ENCODE measurements at places on chromosomes 3 and 15.

DNA sequence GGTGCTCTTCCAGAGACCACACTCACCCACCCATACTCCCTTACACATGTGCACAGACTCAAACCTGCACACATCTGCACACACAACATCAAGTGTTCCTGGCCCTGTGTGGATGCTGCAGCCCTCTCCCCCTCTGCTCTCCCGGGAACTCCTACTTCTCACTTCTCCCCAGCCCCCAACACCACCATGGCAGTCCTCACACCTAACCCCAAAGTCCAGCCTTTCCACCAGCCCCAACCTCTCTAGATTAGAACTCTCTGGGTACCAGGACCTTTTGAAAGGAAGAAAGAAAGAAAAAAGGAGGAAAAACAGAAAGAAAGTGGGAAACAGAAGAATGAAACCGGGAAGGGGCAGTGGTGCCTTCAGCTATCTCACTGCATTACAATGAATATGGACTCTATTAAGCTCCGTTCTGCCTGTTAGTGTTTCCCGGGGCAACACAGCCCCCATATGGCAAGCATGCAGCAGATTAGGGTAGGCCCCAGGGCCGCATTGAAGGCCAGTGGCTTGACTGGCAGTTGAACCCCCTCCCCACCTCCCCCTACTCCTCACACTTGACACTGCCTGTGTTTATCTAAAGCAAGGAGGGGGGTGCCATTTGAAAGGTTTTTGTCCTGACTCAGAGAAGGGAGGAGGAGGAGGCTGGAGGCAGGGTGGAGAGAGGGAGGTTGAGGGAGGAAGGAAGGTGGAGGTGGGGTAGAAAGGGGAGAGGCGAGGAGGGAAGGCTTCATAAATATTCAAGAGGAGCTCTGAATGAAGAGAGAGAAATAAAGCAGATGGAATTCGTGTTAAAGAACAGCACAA is 30.1 kb downstream of the BOC start:
- no peak for DNase-seq

DNA sequence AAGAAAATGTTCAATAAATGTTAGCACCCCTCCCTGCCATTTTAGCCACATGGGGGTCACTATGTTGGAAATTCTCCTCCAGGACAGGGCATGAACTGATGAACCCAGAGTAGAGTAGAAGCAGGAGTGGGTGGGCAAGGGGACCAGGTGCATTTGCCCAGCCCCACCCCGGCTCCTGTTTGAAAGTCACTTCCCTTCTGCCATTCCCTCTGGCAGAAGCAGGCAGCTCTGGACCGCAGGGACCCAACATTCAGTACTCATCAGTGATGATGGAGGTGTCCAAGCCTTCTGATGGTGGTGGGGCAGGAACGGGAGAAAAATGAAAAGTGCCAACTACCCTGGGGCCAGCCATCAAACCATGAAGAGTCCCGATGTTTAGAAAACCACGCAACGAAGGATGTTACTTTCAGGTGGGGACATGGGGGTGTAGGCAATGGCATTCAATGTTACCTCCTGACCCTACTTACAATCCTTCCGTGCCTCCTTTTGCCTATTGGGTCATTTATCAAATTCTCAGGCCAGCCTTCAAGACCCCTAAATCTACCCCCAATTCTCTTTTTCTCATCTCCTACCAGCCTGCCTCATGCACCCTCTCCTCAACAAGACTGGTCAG is 17.2 kb downstream of the UBAP1L start:
- no peak for DNase-seq

DNA sequence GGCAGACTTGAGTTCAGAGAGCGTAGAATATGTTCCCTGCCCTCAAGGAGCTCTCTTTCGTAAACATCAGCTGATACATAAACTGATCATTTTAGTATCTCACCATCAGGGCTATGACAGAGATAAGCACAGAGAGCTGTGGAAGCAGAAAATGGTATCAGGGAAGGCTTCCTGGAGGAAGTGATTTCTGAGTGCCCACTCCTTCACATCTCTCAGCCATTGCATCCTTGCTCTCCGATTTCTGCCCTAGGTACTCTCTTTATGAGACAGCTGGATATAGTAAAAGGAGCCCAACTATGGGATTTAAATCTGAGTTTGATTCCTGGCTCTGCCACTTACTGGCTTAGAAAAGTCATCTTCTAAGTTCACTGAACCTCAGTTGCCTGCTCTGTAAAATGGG is 9.1 kb upstream of the AP2M1 start:
- DNase-seq = no peak

DNA sequence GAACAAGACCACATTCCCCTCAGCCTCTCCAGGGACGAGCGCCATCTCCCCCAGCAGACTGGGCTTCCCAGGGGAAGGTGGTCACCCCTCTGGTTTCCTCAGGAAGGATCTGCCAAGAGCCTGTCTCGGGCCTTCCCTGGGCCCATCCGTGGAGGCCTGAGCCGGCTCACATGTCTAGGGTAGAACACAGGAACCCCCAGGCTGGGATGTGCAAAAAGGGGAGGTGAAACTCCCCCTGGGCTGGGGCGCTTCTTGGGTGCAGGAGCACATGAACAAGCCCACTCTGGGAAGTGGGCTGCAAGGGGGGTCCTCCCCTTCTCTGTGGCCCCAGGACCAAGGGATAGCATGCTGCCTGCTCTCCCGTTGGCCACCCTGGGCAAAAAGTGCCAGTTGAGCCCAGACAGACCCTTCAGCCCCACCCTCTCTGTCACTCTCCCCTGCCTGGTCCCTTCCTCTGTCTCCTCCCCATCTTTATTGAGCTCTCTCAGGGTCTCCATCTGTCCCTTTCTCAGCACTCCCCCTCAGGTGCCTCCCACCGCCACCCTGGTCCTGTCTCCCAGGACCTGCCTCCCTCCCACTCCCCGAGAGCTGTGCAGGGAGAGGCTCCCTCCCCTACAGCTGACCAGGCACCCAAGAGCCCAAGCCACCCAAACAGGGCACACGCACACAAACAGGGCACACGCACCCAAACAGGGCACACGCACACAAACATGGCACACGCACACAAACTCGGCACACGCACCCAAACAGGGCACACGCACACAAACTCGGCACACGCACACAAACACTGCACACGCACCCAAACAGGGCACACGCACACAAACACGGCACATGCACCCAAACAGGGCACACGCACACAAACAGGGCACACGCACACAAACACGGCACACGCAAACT is 864 bp downstream of the SEMA3G start:
- no peak for DNase-seq

- no peak for DNase-seq
These were observed 32.9 kb downstream of the SPSB4 start for GRCh38 chr3:141083836-141084649.

- no peak for DNase-seq
These were observed 30.2 kb downstream of the BCL2L10 start for GRCh38 chr15:52082197-52083036.

GRCh38 chr3:195302431-195302830 is 31.5 kb upstream of the XXYLT1 start:
- no peak for DNase-seq

GRCh38 chr3:66255865-66256264 is 35.1 kb downstream of the SLC25A26 start:
- no peak for DNase-seq

DNA sequence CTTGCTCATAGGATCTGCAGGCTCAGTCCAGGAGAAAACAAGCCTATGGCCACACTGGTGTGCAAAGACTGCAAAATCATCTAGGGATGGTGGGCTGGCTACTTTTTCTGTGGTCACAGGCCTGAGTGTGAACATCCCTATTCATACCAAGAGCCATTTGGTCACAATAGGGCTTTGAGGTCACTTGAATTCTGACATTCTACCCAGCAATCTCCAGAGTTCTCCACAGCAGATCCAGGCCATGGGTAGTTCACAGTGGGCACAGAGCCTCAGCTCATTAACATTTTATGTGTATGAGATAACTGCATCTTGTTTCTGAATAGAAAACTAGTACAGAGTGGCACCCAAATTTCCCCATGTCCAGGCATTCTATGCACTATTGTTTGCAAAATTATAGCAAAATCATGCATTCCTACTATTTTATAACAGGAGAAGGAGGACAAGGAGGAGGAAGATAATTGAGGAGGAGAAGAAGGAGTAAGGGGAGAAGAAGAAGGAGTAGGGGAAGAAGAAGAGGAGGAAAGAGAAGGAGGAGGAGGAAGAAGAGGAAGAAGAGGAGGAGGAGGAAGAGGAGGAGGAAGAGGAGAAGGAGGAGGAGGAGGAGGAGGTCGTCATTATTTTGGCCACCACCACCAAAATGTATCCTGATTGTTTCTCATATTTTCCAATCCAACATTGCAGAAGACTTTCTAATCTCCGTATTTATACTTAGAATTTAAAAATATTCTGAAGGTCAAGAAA is 129.0 kb downstream of the SEMA6D start:
- no peak for DNase-seq

- DNase-seq = no peak
These were observed 27.7 kb downstream of the HLTF start for GRCh38 chr3:149058602-149059001.

DNA sequence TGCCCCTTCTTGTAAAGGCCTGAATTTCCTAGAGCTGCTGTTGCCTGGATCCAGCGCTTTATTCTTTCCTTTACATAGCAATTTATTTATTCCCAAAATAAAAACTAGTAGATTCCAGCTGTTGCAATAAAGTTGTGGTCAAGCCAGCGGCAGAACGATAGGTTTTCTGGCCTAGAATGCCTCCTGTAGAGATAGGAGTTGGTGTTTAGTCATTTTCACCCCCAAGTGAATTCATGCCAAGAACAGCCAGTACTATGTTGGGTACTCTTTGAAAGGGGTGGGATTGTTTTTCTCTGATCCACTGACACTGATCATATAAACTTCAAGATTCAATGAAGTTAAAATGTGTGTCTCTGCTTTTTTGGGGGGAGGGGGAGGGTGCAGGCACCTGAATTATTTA is 69.7 kb downstream of the KLHL25 start:
- DNase-seq = no peak

DNA sequence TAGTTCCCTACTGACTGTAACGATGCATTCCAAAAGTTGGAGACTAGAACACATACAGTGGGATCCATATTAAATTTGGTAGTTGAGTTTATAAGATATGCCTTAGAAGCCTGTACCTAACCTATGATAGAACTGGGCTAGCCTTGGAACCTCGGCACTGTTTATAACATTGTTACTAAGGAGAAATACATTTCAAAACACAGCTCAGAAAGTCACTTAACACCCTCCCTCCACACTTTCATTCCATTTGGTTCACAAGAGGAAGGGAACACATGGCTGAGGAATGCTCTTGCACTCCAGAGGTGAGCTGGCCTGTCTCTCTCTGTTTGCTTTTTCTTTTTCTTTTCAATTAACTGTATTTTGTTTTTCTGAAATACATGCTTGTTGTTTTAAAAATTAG is 48.7 kb upstream of the TSC22D2 start:
- no peak for DNase-seq

- no peak for DNase-seq
These were observed 31.4 kb upstream of the FAN1 start for GRCh38 chr15:30872341-30872748.

DNA sequence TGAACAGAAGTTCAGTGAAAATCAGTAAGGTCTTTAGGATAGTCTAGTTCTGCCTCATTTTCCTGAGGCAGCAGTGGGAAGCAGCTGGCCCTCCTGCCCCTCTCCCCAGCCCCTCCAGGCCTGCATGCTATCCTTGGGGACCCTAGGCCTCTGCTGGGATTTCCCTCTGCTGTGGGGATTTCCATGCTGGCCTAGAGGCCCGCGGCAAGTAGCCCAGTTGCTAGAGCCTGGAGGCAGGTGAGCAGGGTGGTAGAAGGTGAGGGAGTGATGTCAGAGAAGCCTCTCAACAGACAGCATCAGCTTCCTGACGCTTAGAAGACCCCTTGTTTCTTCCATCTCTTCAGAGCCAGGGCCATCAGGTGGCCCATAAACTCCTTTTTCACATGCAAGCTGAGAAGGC is 305.8 kb upstream of the THBS1 start:
- DNase-seq = no peak

- DNase-seq = peak; percentile 2
These were observed 48.9 kb downstream of the TGFBR2 start for GRCh38 chr3:30655187-30655812.

DNA sequence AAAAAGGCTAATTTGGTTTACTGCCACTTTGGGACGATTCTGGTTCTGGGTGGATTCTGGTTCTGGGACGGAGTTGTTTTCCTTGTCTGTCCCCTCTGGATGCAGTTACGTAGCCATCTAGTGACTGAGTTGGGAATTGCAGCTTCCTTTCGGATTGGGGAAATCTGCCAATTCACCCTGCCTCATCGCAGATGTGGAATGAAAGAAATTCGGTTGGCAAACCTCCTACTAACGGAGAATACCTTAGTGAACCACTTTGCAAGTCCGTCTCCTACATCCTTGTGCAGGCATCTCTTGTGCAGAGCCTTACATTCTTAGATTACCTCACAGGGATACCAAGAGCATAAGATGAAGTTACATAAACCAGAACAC is 31.5 kb upstream of the AP4E1 start:
- peak; percentile 10 for DNase-seq

DNA sequence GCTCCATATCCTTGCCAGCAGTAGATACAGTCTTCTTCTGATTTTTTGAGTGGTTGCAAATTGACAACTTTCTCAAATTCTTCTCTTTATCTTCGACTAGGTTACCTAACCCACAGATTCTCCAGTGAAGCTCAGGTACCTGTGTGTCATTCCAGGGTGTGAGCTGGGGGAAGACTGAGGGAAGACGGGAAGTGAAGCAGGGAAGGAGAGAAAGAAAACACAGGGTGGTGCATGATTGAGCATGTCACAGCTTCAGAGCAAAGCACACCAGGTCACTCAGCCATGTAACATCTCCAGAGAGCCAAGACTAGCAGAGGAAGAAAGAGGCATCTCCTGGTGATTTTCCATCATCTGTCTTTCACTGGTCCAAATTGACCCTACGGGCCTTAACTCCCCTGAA is 67.2 kb downstream of the LSM3 start:
- DNase-seq = no peak

GRCh38 chr15:29734917-29735572 is 87.2 kb downstream of the TJP1 start:
- no peak for DNase-seq

- DNase-seq = no peak
These were observed 60.5 kb upstream of the CTDSPL2 start for GRCh38 chr15:44366971-44367370.

GRCh38 chr3:37601832-37602231 is 259.8 kb upstream of the CTDSPL start:
- DNase-seq = no peak

DNA sequence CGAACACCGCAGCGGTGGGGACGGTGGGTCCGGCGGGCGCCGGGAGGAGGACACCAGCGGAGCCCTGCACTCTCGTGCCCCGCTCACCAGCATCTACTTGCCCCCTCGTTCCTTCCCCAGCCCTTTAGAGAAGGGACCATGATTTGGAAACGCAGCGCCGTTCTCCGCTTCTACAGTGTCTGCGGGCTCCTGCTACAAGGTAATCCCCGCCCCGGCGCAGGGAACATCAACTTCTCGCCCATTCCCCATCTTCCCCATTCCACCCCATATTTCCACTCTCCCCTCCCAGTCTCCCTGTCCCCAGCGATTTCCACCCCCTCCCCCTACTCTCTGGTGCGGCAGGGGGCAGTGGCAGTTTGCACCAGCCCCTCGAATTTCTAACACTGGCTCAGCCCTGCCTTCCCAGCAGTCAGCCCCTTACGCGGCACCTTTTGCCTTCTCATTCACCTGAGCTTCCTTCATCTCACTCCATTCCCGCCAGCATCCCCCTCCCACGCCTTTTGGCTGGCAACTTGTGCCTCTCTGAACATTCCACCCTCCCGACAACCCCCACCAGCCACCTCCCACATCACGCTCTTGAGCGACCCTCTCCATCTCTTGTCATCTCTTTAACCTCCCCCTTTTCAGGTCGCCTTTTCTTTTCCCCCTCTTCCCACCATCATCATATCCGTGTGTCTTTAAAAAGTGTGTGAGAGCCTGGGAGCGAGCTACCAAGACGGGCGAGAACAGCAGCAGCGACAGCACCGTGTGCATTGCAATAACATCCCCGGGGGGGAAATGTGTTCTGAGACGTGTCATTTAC is 882 bp downstream of the CADM2 start:
- DNase-seq = no peak

Data from NCI-H2029 treated with DMSO at 0.1 percent for 48 hours (cell line).